B cell (primary cell): ENCODE measurements at places on chromosomes 3 and 15. TPM values are rescaled to one million over a fixed set of nuclear protein-coding genes. Genes with fewer than 3 reads are reported as not detected.

- peaks cover 4% of the 10 kb centered on the region for H3K27me3 ChIP-seq
- no peak for DNase-seq
- H3K4me3 ChIP-seq = no peak overlapping the region
- H3K27ac ChIP-seq = no peak overlapping the region
Observed at GRCh38 chr3:138334608-138335007, 5.0 kb upstream of the NME9 start.

Gene TMCO5A
- total RNA-seq = not detected in 2 replicates

DNA sequence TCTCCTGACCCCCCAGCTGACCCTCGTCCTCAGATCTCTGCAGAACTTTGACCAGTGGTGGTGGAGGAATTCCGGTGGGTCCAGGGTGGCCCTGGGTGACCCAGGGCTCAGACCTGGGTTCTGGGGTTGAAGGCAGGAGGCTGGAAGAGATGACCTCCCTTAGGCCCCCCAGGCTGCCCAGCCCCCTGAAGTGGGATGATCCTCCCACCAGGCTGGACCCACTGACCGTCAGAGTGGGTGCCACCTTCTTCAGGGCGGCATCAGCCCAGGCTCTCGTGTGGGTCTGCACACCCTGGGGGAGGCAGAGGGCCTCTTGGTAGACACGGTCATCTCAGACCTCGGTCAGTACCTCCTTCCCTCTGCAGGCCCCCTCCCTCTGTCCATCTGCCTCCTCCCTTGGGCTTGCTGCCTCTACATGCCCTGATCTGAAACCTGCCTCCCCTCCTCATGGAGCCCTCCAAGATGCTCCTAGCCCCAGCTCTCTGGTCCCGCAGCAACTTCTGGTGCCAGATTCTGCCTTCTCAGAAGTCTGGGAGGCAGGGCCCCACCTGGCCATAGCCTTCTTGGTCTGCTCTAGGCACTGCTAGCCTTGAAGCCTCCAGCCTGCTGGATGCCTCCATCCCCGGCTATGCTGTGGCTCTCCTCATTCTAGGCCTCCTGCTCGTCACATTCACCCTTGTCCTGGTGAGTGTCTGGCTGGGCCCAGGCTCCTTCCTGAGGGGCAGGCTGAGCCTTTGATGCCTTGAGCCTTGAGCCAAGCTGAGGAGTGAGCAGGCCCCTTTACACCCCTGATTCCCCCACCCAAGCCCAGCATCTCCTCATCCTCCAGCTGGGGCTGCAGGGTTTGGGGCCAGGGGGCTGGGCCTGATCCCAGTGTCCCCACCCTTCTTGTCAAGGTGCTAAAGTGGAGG, 49.1 kb upstream of the CSPG4 start:
- no peaks in the 10 kb centered on the region for H3K27me3 ChIP-seq
- no peak overlapping the region for H3K4me3 ChIP-seq
- H3K36me3 ChIP-seq = no peaks in the 10 kb centered on the region
- DNase-seq = no peak
- peaks cover 10% of the 10 kb centered on the region for H3K4me1 ChIP-seq

Gene RASA2
- 47.7 and 52.0 TPM in 2 replicates for total RNA-seq

GRCh38 chr3:149850787-149851584, 38.0 kb downstream of the RNF13 start:
- H3K27me3 ChIP-seq = no peaks in the 10 kb centered on the region
- peaks cover 57% of the 10 kb centered on the region for H3K36me3 ChIP-seq
- DNase-seq = no peak
- no peak overlapping the region for H3K4me3 ChIP-seq

GRCh38 chr3:25257026-25257425, 171.0 kb upstream of the RARB start:
- no peak overlapping the region for H3K4me3 ChIP-seq
- H3K36me3 ChIP-seq = no peaks in the 10 kb centered on the region
- H3K27ac ChIP-seq = no peak overlapping the region
- H3K4me1 ChIP-seq = no peaks in the 10 kb centered on the region

- DNase-seq = no peak
- H3K4me3 ChIP-seq = no peak overlapping the region
- H3K27ac ChIP-seq = no peak overlapping the region
Observed at GRCh38 chr3:22632536-22632935, 570.6 kb upstream of the UBE2E2 start.

Gene NR1I2
- total RNA-seq = 0.30 and 0.73 TPM in 2 replicates

DNA sequence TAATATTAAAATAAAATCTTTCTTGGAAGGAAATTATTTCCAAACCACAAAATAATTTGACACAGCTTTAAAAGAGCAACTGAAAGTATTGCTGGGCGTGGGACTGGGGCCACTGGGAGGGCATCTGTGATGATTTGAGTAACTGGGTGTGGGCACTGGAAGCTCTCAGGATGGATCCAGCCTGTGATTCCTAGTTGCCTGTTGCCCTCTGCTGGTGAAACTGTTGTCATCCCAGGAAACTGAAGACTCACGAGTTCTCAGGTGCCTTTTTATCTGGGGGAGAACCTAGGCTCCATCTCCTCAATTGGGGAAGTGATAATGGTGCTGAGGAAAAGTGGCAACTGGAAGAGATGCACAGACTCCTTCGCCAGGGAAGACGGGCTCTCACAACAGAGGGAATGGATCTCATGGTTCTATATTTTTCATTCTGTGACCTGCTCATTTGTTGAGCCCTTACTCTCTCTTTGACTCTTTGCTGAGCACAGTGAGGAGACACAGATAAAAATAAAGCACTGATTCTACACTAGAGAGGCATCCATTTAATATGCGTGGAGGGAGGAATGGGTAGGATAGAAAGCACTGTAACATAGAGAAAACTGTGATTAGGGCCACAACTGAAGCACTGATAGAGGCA, 61.6 kb downstream of the TPRG1 start:
- H3K27ac ChIP-seq = no peak overlapping the region
- H3K27me3 ChIP-seq = no peaks in the 10 kb centered on the region
- H3K4me3 ChIP-seq = no peak overlapping the region

- H3K4me3 ChIP-seq = no peak overlapping the region
- no peaks in the 10 kb centered on the region for H3K36me3 ChIP-seq
- no peak overlapping the region for H3K27ac ChIP-seq
- no peaks in the 10 kb centered on the region for H3K4me1 ChIP-seq
- H3K27me3 ChIP-seq = no peaks in the 10 kb centered on the region
- DNase-seq = peak; percentile 55
Observed at GRCh38 chr3:52428151-52429005, 16.5 kb downstream of the SEMA3G start.

Gene TF
- 0.27 TPM in 2 replicates for total RNA-seq

DNA sequence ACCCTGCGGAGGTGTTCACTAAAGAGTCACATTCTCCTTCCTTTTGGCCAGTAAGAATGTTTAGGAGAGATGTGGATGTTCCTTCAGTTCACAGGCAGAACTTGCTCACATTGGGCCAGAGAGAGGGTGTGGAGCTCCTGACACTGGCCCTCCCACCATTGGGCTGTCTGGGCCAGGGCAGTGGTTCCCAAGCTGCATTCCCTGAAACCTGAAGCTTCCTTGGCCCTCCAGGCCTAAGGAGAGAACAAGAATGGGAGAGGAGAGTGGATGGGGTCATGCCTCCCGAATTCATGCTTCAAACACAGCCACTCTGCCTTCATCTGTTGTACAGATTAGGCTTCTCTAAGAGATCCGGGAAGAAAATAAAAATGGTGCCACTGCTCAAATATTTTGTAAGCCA, 257.4 kb downstream of the RORA start:
- H3K36me3 ChIP-seq = no peaks in the 10 kb centered on the region
- H3K27me3 ChIP-seq = no peaks in the 10 kb centered on the region
- no peak for DNase-seq
- H3K27ac ChIP-seq = no peak overlapping the region
- H3K4me1 ChIP-seq = no peaks in the 10 kb centered on the region

GRCh38 chr15:84666373-84666772, 8.4 kb upstream of the NMB start:
- H3K36me3 ChIP-seq = no peaks in the 10 kb centered on the region
- no peak for DNase-seq
- H3K4me3 ChIP-seq = no peak overlapping the region
- no peaks in the 10 kb centered on the region for H3K4me1 ChIP-seq
- no peaks in the 10 kb centered on the region for H3K27me3 ChIP-seq

Gene RTP1
- total RNA-seq = not detected in 2 replicates

Gene PLA2G4D
- total RNA-seq = not detected in 2 replicates

Gene ZIC4
- total RNA-seq = not detected in 2 replicates

DNA sequence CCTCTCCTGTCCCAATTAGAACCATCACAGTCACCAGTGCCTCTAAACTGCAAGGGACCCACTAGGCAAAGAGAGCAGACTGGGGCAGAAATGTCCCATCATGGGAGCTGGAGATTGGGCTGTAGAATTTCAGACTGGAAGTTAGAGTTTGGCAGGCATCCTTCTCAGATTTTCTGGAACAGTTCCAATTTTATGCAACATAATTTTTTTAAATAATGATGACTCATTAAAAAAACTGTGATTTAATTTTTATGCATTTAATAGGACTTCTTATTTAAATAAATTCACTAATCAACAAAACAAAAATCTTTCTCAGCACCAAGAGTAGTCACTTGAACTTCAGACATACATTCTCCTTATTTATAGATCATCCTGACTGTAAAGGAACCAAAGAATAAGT, 84.6 kb upstream of the SLC7A14 start:
- no peaks in the 10 kb centered on the region for H3K4me1 ChIP-seq
- no peak for DNase-seq

DNA sequence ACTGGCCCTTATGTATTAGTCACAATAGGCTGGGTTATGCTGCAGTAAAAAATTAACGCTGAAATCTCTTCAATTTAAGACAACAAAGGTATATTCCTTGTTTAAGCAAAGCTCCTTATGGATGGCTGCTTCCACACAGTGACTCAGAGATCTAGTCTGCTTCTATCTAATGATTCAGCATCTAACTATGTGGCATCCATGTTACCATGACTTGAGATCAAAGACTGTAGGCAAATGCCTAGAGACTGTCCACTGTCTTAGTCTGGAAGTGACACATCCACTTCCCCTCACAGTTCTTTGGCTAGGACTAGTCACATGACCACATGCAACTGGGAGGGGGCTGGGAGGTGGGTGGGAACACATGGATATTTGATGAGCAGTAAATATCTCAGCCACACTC, 61.3 kb upstream of the PSMD6 start:
- no peaks in the 10 kb centered on the region for H3K27me3 ChIP-seq
- no peaks in the 10 kb centered on the region for H3K36me3 ChIP-seq
- no peak overlapping the region for H3K4me3 ChIP-seq
- no peaks in the 10 kb centered on the region for H3K4me1 ChIP-seq
- H3K27ac ChIP-seq = no peak overlapping the region
- DNase-seq = no peak

- H3K27ac ChIP-seq = peak within 1 kb of the TSS; percentile 44
- peak; percentile 74 for DNase-seq
- H3K36me3 ChIP-seq = no peaks in the 10 kb centered on the region
- no peaks in the 10 kb centered on the region for H3K27me3 ChIP-seq
- peaks cover 30% of the 10 kb centered on the region for H3K4me1 ChIP-seq
Observed at GRCh38 chr15:40238532-40239403, at the start of gene PAK6. Gene PAK6 (plus strand): TSS chr15:40239063. CDS start chr15:40264786, 25,723 bp downstream.

- DNase-seq = no peak
- H3K4me3 ChIP-seq = peak overlapping the region; percentile 93
- H3K4me1 ChIP-seq = peaks cover 52% of the 10 kb centered on the region
- H3K27ac ChIP-seq = peak overlapping the region; percentile 98
- peaks cover 7% of the 10 kb centered on the region for H3K36me3 ChIP-seq
- no peaks in the 10 kb centered on the region for H3K27me3 ChIP-seq
Observed at GRCh38 chr3:122681284-122681973, 790 bp downstream of the PARP14 start.
